ENCODE measurements at places on chromosomes 5 and 9.

GRCh38 chr9:129322641-129323375 is 144.7 kb upstream of the IER5L start:
- DNase-seq = no peak

DNA sequence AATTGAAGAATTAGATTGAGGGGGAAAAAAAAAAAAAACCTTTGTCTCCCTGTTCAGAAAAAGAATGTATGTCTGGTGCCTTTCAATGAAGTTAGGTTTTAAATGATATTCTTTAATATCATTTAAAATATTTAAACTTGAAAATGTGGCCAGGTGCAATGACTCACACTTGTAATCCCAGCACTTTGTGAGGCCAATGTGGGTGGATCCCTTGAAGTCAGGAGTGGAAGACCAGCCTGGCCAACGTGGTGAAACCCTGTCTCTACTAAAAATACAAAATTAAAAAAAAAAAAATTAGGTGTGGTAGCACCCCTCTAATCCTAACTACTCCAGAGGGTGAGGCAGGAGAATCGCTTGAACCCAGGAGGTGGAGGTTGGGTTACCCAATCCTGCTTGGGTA is 111.1 kb upstream of the RASA1 start:
- DNase-seq = no peak

DNA sequence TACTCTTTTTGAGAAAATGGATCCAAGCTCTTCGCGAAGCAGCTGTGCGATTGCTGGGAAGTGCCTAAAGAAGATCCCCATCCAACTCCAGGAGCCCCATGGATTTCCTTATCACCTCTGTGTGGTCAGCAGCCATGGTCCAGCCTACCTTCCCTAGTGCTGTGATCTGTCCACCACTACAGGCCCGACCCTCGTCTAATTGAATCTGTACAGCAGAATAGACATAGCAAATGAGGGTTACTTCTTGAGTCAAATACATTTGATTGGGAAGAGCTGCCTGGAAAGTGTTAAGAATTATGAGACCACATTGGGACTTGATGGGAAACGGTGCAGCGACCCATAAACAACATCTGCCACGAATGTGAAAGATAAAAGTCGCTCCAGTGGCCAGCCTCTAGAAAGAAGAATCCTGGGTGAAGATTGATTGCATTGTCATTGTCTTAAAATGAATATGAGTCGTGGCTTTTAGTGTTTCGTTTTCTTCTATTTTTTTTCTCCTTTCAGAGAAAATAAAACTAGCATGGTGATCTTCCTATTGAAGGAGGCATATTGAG is 118.4 kb downstream of the PAM start:
- DNase-seq = no peak

DNA sequence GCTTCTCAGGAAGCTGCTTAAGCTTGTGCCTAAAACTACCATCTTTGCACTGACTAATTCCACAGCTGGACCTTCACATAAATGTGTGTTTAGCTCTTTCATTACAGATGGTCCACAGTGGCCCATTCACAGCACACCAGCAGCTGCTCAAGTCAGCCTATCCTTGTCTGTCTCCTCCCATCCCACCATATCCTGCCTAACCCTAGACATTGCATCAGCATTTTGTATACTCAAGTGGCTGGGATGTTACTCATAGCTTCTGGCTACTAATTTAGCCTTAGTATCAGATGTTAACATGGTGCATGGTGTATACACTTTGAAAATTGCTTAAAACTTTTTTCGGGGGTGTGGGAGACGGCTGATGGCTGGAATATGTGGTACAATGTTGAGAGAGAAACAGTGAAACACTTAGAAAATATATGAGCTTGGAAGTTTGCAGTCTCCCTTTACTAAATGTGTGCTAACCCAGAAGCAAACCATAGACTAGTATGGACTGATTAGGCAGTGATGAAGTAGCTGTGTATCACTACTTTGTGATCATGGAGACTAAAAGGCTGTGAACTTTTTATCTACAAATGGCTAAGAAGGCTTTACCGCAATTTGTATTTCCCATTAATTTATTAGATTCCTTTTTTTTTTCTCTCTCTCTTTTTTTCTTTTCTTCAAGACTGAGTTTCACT is 83.1 kb downstream of the JMY start:
- DNase-seq = no peak

DNA sequence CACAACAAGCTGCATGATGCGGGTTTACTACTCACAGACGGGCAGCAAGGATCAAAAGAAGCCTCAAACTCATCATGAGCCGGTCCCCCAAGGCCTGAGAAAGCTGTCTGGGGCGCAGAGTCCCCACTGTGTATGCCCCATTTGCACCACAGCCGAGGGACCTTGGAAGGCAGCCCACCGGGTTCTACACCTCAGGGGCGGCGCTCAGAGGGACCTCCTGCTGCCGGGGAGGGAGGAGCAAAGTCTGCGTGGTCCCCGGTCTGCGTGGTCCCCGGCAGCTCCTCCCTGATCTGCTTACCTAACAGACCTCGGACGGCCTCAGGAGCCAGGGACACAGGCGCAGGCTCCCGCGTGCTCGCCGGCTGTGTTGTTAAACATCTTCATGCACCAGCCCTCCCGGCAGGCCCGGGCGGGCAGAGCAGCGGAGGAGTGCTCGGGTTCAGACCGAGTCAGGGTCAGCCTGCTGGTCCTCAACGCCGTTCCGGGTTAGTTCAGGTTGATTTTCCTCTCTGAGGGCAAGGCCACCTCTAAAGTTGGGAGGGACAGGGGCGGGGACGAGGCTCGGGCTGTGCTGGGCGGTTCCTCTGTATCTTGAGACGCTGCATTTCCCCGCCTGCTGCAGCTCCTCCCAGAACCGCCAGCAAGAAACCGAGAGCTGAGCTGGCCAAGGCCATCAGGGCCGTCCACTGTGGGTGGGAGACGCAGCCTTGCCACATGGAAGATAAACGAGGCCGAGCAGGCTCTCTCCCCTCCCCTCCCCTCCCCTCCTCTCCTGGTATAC is 74.6 kb downstream of the MRPL36 start:
- no peak for DNase-seq

- no peak for DNase-seq
These were observed 76.6 kb downstream of the PAPPA start for GRCh38 chr9:116230051-116230632.

- no peak for DNase-seq
These were observed 150.6 kb upstream of the EFNA5 start for GRCh38 chr5:107821288-107821687.

DNA sequence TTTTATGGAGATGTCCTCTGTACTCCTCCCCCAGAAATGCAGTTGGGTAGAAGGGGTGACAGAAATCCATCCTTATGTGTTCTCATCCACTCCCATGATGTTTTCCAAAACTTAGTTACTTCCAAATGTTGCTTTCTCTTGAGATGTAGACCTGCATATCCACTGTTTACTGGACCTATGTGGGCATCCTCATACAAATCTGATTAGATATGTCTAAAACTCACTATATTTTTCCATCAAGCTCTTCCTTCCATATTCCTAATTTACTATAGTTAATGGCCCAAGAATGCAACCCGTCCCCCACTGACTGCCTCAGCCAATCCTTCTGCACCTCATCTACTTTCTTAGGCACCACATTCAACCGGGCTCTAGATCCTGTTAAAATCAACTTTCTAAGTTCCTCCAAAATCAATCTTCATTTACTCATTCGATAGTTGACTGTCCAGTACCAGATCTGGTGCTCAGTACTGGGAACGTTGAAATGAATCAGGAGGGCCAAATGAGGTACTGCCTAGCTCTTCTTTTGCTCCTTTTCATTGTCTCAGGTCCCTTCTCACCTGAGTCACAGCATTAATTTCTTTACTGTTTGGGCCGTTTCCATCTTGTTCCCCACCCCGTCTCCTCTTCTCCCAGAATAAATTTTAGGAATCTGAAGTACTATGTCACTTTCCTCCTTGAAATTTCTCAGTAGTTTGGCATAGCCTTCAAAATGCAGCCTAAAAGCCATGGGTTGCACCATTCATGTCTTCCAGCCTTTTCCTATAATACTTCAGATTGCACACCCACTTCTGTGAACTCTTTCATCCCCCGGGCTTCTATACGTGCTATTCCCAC is 7.9 kb downstream of the PLK2 start:
- no peak for DNase-seq

DNA sequence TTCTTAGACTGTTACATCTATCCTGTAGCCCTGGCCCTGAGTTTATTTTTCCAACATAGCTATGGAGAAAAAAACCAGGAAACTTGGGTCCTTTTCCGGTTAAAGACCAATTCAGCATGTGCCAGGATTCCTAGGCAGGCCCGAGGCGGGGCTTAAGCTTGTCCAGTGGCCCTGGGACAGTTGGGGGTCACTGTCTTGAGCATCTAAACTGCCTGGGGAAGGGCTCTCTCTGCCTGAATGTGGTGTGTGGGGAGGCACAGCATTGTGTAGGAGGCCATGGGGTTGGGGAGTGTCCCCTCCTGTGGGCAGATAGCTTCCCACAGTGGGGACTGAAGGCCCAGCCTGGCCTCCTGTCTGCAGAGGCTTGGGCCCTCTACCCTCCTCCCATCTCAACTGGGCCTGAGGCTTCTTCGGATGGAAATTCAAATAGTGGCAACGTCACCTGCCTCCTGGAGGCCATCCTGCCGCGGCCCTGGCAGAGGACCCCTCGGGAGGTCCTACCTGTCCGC is 88.8 kb downstream of the PHF2 start:
- DNase-seq = no peak

DNA sequence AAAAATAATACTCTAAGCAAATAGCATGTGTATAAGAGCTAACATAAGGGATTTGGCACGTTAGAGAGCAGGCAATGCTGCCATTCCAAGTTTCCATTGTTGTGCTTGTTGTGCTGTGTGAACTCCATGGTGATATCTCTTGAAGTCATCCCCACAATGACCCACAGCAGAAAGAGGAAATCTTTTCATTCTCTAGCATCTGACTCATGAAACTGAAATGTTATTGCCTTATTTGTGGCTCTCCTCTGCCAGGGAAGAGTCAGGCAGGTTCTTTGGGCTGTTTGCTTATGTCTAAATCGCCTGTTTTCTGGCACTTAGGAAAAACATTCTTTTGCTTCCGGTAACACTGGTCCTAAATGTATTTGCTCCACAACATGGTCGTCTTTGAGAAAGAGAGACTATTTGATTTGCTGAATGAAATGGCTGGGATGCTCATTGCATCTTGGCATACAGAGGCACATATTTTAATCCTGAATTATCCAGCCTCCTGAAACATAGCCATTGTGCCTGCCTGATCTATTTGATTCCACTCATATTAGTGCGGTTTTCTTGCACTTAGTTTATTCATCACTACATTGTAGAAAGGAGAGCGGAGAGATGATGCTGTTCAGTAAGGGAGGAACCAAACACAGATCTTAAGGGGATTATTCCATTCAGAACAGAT is 188.8 kb downstream of the CSNK1G3 start:
- no peak for DNase-seq

DNA sequence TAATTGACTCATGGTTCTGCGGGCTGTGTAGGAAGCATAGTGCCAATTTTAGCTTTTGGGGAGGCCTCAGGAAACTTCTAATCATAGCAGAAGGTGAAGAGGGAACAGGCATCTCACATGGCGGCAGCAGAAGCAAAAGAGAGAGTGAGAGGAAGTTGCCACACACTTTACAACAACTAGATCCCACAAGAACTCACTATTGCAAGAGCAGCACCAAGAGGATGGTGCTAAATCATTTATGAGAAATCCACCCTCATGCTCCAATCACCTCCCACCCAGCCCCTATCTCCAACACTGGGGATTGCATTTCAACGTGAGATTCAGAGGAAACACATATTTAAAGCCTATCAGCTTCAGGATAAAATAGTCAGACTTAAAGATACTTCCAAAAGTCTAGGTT is 36.1 kb upstream of the LPAR1 start:
- DNase-seq = no peak

GRCh38 chr5:135032695-135032998 is 1.4 kb downstream of the PITX1 start:
- DNase-seq = no peak

GRCh38 chr9:81565144-81565543 is 124.2 kb downstream of the TLE1 start:
- no peak for DNase-seq

DNA sequence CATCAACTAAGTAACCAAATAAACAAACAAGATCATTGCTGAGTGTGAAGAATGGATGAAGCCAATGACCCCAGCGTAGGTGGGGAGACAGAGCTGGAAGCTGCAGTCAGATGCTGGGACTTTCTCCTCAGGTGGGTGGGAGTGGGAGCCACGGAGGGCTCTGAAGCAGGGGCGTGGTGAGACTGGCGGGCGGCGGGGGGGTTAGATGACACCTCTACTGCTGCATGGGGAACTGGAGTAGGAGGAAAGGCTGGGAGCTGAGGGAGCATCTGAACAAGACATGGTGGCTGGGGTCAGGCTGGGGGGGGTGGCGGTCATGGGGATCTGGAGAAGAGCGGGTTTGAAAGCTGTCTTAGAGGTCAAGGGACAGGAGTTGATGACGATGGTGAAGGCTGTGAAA is 193.8 kb downstream of the C9orf50 start:
- DNase-seq = no peak

GRCh38 chr5:137867664-137868063 is at the start of gene MYOT:
Gene MYOT (plus strand): TSS chr5:137867860. CDS start chr5:137870652, 2,792 bp downstream.
- no peak for DNase-seq

DNA sequence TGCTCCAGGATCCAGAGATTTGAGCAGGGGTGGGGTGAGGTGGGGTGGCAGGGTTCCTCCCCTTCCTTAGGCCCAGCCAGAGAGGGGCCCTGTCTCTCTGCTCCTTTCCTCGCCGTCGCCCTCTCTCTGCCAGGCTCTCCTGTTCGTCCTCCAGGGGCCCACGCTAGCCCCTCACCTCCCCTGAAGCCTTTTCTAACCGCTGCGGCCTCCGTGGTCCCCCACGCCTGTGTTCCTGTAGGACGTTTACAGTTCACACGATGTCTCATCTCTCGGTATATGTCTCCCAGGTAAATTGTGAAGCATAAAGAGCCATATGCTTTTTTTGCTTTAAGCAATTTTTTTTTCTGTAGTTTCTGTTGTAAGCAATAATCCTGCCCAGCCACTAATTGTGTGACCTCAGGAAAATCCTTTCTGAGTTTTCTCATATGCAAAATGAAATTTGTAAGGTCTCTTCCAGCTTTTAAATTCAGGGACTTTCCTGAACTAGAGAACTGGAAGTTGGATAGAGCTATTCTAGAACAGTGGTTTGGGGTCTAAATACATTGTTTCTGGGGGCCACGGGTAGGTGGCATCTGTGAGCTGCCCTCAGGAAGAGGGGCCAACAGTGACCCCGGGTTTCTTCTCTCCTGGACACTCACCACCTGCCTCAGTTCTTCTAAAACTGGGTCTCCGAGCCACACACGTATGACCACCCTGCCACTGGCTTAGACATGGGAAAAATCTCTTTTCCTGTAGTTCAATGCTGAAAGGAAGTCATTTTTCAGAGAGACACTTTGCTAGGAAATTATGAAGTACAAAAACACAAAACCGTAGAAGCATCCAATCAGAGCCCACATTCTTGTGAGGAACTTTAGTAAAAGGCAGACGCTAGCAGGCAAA is 50.2 kb upstream of the ZNF366 start:
- DNase-seq = no peak

Measured in NCI-H524 treated with DMSO at 0.1 percent for 48 hours (cell line).